ENCODE measurements at places on chromosomes 3 and 15. TPM values are rescaled to one million over a fixed set of nuclear protein-coding genes. Genes with fewer than 3 reads are reported as not detected.

GRCh38 chr3:14869917-14870782 is 51.4 kb downstream of the FGD5 start:
- DNase-seq = no peak

- no peak for DNase-seq
Measured at GRCh38 chr3:106631373-106632108, 745.7 kb upstream of the CCDC54 start.

GRCh38 chr15:70083946-70084345 is 13.8 kb downstream of the TLE3 start:
- no peak for DNase-seq

The GOLGA6A gene
- total RNA-seq = not detected

- no peak for DNase-seq
Measured at GRCh38 chr3:4805662-4806061, 173.6 kb upstream of the BHLHE40 start.

The RPL22L1 gene
- 48.9 TPM for total RNA-seq

The SEC11A gene
- 99.3 TPM for total RNA-seq

The GADL1 gene
- 2.3 TPM for total RNA-seq

DNA sequence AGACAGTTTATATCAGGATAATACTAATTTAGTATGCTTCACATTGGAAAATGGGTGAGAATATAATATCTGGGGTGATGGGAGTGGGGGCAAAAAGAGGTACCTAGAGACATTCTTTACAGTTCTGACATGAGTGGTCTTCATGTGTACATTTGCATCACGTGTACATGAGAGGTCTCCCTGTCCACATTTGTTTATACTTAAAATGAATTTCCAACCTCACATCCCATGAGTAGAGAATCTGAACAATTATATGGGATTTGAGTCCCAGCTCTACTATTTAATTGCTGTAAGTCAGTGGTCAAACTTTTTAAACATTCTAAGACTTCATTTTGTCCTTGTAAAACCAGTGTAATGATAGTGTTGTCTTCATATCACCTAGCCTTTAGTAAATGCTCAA is 408.4 kb downstream of the NAALADL2 start:
- no peak for DNase-seq

DNA sequence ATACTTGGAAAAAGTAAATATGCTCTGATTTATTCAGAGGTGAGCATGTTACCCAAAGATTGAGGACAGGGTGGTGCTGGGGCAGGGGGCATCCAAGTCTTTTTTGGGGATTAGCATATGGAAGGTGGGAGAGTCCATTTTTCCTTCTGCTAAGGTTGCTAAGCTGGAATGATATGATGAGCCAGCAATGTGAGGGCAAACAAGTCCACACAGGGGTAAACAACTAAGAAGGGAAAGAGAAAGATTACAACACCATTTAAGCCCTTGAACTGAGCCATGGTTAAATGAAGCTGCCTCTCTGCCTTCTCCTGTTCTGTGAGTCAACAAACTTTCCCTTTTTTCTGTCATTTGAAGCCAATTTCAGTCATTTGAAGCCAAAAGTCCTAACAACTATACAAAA is 89.0 kb downstream of the RPL22L1 start:
- no peak for DNase-seq

- DNase-seq = no peak
Measured at GRCh38 chr3:88150371-88150770, 612 bp downstream of the C3orf38 start.

The LSMEM2 gene
- 0.51 TPM for total RNA-seq
